SK-N-DZ (cell line): ENCODE measurements at places on chromosomes 4 and X.

DNA sequence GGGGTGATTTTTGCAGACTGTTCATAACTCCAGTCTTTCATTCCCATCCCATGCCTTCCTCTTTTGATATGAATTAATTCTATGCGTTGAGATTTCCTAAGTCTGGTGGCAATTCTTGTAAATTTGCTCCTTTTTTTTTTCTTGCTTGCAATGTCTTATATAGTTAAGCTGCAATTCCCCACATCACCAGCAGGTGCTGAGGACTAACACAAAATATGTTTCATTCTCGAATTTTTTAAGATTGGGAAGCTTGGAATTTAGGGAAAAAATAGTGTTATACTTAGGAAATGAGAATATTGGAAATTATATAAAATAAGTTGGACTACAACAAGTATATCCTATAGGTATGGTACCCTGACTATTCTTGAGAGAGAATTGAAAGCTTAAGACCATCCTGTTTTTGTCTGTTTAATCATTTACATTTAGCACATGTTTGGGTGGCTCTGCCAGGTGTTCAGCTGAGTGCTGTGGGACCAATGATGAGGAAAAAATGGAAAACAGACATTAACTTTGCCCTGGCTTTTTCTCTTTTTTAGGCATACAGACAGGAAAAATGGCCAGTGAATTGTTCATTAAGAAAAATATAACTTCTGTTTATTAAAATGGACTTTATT lies 30.2 kb downstream of the AFF2 start:
- DNase-seq: peak; percentile 19

DNA sequence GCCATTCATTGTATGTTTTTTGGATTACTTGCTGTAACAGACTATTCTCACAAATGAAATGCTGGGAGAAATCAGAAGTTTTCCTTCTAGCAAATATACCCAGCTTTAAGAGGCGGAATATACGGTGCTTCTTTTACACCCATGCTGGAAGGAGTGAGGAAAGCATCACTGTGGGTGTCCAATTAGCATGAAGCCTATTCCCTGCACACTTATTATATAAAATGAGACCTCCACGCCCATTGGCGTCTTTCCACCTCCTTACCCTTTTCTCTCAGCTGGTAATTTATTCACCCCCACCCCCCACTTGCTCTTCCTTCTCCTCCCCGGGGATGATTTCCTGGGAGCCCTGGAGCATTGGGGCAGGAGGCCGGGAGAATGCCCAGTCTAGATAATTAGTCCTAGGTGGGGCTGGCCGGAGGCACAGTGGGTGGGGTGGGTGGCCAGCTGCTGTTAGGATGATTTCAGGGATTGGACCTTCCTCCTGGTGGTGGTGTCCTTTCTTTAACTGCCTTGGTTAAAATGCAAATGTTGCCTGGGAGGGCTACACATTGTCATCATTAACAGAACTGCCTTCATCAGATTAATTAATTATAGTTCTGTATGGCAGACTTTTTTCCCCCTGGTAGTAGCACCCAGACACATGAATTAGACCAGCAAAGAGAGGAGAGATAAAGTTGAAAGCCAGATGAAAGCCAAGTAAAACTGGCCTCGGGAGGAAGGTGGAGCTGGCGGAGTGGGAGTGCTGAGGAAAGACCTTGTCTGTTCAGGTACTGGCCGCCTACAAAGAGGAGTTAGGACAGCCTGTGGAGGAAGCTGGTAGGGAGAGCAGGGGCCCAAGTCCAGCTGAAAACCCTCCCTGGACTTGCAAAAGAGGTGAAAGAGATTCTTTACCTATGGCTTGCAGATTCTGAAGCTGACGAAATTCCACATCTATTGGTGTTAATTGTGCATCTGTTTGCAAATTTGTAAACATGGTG lies 11.4 kb downstream of the SHROOM2 start:
- no peak for DNase-seq

GRCh38 chr4:147844781-147845180 lies 112.9 kb downstream of the ARHGAP10 start:
- DNase-seq: no peak

DNA sequence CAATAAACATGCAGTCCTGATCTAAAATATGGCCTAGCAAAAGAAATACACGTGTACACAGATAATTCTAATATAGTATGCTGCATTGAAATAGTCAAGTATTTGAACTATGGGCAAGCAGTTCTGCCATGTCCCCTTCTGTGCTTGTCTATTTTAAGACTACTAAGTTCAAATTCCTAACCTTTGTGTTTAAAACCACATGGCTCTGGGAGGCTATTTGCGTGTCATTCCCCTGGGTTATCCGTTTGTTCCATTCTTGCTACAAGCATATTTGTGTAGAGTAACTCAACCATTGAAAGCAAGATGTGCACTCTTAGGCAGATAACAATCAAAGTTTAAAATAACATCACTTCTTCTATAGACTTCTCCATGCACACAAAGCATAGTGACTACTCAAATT lies 25.4 kb upstream of the TBC1D1 start:
- DNase-seq: no peak

DNA sequence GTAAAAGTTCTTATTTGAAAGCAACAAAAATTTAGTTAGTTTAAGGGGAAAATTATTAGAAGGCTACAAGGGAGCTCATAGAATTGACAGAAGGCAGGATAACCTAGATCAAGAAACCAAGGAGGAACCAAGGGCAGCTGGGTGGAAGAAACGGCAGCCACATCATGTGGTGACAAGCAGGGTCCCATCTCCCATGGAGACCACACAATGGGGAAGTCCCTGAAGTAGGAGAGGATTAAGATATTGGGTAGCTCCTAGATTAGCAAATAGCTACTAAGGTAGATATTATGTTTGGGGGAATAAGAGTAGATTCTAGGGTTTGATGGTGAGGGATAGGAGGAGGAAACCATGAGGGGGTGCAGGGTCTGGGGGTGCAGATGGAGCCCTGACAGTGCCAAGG lies 48.0 kb upstream of the TMEM154 start:
- DNase-seq: no peak

DNA sequence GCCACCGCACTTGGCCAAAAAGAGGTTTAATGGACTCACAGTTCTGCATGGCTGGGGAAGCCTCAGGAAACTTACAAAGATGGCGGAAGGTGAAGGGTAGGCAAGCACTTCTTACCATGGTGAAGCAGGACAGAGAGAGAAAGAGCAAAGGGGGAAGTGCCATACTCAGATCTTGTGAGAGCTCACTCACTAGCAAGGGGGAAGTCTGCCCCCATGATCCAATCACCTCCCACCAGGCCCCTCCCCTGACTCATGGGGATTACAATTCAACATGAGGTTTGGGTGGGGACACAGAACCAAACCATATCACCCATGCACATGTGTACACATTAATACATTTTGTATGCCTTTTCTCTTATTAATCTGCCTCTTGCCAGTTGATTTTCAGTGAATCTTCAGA lies 77.2 kb upstream of the HSD17B10 start:
- no peak for DNase-seq

DNA sequence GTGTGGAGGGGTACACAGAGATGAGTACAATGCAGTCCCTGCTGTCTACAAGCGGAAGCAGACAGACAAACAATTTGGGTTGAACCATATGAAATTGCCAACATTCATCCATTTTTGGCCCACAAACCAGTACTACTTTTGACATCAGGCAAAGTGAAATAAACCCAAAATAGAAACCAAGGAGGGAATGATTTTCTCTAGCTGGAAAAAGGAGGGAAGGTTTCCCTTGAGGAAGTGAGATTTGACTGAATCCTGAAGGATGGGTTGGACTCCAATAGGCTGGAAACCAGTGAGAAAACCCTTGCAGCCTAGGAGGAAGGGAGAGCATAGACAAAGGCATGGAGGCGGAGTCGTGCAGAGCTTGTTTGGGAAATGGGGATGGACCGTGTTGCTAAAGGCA lies 63.5 kb upstream of the PJA1 start:
- no peak for DNase-seq

- no peak for DNase-seq
Observed at GRCh38 chrX:20663336-20663735, 396.6 kb upstream of the RPS6KA3 start.

DNA sequence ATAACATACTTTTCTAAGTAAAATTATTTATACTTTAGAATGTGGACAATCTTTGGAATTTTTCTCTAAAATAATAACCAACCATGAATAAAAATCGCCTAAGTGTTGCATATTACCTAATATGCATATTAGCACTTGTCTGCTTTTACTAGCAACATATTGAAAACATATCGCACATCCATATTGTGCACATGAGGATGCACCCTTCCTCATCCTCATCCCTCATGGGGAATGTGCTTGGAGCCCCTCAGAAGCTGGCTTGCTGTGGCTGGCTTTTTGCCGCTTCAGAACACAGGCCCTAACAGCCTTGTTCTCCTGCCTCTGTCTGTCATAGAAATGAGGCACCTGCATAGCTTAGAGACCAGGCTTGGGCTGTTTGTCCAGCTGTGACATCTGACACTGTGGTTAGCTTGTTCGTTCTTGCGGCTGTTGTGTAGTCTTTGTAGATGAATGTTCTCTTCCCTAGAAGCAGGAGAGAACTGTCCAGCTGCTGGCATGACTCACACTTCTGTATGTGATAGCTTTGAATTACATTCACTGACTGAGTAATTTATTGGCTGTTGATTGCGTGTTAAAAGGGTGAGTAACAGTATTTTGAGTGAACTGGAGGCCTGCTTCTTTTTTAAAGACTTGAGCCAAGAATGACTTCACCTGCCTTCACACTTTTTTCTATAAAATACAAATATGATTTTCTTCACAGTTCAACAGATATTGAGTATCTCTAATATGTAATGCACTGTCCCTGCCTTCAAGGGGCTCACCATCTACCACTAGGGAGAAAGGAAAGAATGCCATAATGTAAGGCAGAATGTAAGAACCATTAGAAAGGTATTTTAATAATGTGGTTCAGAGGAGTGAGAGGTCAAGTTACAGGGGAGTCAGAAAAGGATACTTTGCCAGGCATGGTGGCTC lies 81.9 kb downstream of the HMGB2 start:
- DNase-seq: no peak

GRCh38 chrX:68443155-68443868 lies 10.0 kb upstream of the OPHN1 start:
- no peak for DNase-seq

GRCh38 chr4:98679738-98680137 lies 21.3 kb upstream of the TSPAN5 start:
- DNase-seq: no peak

- DNase-seq: no peak
Observed at GRCh38 chr4:126087101-126087500, 772.3 kb downstream of the FAT4 start.

GRCh38 chrX:9429767-9430166 lies 35.1 kb upstream of the TBL1X start:
- peak; percentile 83 for DNase-seq

DNA sequence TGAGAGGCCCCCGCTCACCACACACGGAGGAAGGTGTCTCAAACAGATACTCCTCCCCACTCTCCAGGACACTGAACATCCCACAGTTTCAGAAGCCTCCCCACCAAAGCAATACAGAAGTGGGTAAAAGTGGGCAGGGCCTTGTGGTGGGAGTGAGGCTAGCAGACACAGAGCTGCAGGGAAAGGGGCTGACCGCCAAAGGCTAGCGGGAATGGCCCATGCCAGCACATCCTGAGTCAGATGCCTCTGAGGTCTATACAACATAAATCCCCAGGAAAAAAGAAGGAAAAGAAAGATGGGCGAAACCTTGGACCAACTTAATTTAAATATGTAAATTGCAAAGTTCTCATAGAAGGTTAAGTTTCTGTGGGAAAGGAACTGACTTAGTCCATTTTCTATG lies 21.9 kb upstream of the ARHGAP10 start:
- DNase-seq: no peak

- DNase-seq: no peak
Observed at GRCh38 chr4:125940426-125940825, 625.7 kb downstream of the FAT4 start.

DNA sequence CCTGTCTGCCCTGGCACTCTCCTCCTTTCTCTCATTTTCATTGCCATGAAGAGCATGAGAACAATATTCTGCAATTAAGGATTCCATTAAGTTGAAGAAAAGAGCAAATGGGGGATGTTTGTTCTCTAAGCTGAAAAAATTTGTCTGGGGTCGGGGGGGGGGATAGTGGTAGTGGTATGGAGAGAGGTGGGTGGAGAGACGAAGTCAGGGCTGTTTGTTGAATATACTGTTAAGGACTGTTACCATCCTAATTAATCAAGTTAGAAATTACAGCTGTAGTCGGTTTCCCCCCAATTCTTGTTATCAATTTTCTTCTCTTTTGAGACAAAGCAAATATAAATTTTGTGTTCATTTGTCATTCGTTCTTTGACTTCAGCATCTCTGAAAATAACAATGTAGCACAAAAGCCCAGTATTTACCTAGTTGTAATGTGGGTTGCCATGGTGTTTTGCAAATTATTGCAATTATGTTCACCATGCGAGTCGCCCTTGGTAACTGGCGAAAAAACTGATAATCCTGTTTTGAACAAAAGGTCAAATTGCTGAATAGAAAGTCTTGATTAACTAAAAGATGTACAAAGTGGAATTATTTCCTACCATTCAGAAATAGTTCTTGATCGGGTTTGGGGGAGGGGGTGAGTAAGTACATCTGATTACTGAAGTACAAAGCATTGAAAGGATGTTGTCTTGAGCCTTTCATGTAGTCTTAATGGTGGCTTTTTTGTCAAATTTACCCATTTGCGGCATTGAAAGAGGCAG lies 139.1 kb downstream of the ARX start:
- no peak for DNase-seq

GRCh38 chrX:153468008-153468580 lies 2.3 kb downstream of the HAUS7 start:
- no peak for DNase-seq

DNA sequence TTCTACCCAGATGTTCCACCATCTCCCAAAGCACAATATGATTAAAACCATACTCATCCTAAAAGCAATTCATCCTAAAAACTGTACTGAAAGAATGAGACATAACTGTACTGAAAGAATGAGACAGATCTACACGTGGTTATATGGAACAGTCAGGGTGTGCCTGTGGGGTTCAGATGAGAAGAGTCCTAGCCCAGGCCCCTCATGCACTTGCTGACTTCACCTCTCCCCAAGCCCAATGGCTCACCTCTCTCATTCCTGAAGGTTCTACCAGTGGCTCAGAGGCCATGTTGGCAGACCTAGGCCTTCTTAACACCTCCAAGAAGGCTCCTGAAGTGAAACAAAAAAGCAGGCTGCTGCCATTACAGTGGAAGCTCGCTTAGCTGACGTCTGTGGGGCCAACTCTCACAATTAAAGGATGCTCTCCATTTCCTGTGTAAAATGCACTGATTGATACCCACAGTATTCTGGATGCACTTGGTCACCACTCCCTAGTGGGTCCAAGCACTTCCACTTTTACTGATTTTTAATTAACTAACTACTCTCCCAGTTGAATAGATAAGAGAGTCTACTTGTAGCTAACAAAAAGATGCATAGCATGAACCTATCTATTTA lies 3.8 kb downstream of the PLAC1 start:
- DNase-seq: no peak

- DNase-seq: peak; percentile 54
Observed at GRCh38 chr4:79042079-79042674, 102.9 kb upstream of the PAQR3 start.
